Chondrocyte (in vitro differentiated cells): ENCODE measurements at places on chromosomes 1 and 21. TPM values are rescaled to one million over a fixed set of nuclear protein-coding genes. Genes with fewer than 3 reads are reported as not detected.

- no peak for DNase-seq
Observed at GRCh38 chr1:41386196-41386663, 25.0 kb downstream of the FOXO6 start.

DNA sequence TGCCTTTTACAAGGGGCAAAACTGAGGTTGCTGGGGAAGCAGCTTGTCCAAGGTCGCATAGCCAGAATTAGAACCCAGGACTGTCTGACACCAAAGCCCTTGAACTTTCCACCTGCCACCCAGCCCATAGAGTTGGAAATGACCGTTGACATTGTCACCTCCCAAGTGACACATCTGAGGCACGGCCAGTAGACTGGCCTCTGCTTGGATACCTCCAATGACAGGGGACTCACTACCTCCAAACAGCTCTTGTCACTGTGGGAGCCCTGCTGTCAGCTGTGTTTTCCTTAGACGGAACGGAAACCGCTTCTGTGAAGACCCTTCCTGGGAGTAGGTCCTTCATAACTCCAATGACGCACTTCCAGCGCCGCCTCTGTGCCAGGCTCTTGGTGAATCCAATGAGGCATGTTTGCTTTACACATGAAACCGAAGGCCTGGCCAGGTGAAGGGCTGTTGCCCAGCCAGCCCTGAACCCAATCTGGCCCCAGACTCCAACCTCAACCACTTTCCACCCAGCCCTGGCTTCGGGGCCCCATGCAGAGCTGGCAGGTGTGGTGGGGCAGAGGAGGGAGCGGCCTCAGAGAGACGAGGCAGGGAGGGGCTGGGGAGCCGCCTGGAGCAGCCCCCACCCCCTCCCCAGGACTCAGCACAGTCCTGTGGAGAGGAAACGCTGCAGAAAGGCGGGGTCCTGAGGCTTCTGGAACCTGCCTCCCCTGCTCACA, 109.2 kb upstream of the IFFO2 start:
- no peak for DNase-seq

The LRRC53 gene
- total RNA-seq = not detected in 3 replicates

DNA sequence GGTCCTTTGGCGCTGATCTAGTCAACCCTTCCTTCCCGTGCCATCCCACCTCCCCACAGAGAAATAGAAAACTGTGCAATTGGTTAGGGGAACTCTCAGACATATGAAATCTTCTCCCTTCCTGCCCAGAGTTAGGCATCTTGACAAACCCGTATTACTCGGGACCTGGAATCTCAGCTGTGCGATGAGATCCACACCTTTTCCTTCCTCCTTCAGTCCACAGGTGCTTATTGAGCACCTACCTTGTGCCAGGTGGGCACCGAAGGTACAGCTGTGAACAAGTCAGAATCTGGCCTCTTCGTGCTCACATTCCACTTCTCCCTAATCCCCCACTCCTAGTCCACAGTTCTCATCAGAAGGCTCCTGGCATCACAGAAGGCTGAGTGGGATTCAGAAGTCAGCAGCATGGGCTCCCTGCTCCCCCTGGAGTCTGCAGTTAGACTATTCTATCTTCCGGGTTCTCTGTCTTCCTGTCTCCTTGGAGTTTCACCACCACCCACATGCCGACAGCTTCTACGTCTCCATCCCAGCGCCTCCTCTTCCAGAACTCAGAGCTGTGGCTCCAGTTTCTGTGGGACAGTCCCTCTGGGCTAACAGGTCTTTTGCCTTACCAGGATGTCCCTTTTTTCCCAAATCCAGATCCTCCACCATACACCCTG, 23.0 kb downstream of the KNCN start:
- DNase-seq = no peak

DNA sequence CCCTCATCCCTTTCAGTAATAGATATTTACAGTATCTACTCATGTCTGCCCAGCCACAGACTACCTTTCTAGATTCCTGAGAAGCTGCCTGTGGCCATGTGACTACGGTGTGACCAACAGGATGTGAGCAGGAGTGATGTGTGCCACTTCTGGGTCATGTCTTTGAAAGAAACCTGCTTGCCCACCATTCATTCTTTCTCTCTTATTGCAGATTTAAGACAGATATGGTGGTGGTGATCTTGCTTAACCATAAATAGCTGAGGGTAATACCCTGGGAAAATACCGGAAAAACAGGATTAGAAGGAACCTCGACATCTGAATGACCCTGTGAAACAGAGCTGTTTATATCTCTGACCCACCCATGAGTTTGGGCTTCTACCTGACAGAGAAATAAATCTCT, 41.6 kb upstream of the GUCA2A start:
- no peak for DNase-seq

- no peak for DNase-seq
Observed at GRCh38 chr1:11681071-11681771, at the start of gene MAD2L2. Gene MAD2L2, minus strand, starts transcription at chr1:11681148. Its CDS starts 547 bp downstream, at chr1:11680601.

DNA sequence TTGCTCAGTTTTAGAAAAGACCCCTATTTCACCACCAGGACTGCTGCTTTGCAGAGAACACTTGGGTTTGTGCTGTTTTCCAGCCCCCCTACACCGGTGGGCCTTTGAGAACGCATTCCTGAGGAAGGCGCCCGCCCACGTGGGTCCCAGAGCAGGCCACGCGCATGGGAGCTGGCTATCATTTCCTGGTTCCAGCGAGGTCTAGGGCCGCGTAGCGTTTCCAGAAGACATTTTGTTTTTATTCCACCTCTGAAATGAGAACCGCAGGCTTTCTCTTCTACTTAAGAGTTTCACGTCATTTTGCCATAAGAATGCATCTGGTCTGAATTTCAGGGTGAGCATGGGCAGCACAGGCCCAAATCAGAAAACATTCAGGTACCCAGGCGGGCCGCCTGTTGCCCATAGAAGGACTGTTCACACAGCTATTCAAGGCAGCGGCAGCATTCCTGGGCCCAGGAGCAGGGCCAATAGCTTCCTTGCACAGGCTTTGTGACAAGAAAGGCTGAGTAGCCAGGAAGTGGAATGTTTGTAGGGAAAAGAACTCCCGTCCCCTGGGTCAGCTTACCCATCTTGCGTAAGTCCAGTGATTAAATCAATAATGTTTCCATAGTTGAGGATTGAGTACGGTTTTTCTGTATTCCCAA, 1.4 kb upstream of the KLHL21 start:
- no peak for DNase-seq

- peak; percentile 77 for DNase-seq
Observed at GRCh38 chr1:228105996-228106799, 2.9 kb downstream of the MRPL55 start.

The NAXE gene
- 54.8 to 59.6 TPM (median 56.2 TPM) in 3 replicates for total RNA-seq

The OVAAL gene
- total RNA-seq = not detected in 3 replicates

- no peak for DNase-seq
Observed at GRCh38 chr21:35953597-35953996, 106.7 kb downstream of the SETD4 start.

The MIXL1 gene
- total RNA-seq = 0.17 TPM in 1 of 3 replicates, not detected in the others

GRCh38 chr1:18239671-18240070, 132.1 kb downstream of the IGSF21 start:
- peak; percentile 19 for DNase-seq

- DNase-seq = no peak
Observed at GRCh38 chr1:8154621-8155052, 128.5 kb upstream of the ERRFI1 start.

The CD1D gene
- total RNA-seq = not detected in 3 replicates

GRCh38 chr1:30743584-30744059, 14.0 kb downstream of the LAPTM5 start:
- DNase-seq = no peak

The SYT6 gene
- not detected in 3 replicates for total RNA-seq

DNA sequence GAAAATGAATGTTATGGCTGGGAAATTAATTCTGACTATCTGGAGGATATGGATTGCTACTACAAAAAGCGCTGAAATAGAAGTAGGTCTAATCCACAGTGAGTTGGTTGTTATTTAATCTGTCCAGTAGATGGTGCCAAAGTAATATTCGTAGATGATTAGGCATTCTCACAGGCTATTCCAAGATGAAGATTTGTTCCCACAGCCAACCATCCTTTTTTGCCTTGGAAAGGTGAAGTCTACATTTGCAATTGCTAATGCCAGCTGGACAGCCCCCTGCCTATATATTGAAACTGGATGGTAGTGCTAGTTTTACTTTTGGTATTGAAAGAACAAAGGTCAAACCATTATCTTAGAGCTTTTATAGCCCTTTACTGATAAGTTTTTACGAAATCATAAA, 43.8 kb downstream of the RBM11 start:
- no peak for DNase-seq

DNA sequence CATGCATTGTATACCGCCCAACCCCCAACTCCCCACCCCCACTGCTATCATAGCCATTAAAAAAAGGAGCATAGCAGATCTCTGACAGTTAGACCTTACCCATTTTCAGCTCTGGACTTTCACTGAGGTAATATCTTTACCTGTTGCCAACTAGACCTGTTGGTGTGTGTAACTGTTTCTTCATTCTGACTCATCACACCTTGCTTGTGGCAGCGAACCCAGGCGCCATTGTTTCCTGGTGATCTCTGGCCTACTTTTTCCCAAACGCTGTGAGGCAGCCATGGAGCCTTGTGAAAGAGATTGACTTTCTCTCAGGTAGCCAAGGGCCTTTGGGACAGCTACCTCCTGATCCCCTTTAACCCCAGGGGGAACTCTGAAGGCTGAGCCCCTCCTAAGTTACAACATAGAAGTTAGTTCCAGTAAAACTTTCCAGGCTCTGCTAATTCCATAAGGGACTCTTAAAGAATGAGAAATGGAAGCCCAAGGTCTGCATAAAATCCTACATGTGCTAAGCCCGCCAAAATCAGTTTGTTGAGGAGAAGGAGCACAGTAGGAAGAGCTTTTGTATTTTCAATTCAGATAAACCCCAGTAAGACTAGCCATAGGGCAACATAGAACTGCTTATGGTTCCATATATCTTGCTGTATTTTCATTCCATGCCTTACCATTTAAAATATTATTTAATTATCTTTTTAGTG, 196.1 kb upstream of the CAMK1G start:
- no peak for DNase-seq

DNA sequence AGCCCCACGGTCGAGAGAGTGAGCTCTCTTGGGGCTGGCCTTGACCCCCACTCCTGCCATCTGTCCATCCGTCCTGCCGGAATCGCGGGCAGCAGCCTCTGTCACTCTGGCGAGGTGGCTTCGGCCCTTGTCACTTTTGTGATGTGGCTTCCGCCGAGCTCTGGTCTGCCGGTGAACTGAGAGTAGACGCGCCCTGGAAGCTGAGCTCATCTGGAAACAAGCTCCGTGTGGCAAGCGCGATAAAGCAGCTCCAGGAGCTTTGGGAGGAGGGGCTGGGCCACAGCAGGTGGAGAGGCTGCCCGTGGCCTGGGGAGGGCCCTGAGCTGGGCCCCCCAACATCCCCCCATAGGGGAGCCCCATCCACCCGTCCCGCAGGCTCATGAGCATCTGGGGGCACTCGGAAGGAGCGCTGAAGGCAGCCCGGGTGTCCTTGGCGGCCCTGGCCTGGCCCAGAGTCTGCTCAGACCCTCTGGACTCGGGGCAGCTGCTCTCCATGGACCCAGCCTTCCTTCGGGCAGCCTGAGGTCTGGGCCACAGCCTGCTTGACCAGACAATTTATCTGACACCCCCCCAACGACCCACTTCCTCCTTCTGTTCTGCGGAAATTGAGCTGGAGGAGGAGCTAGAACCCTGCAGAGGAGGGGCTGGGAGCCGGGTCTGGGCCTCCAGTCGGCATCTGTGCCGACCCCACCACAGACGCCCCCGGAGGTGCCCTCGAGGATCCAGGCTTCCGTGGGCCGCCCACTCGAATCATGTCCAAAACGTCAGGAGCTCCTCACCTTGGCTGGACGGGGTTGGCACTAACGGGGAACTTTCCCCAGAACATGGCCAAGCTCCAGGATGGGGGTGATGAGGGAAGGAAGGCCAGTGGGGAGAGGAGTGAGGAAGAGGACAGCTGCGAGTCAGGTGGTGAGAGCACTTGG, 59.1 kb downstream of the SLC19A1 start:
- DNase-seq = peak; percentile 85
